ENCODE measurements at places on chromosomes 1 and 21.

DNA sequence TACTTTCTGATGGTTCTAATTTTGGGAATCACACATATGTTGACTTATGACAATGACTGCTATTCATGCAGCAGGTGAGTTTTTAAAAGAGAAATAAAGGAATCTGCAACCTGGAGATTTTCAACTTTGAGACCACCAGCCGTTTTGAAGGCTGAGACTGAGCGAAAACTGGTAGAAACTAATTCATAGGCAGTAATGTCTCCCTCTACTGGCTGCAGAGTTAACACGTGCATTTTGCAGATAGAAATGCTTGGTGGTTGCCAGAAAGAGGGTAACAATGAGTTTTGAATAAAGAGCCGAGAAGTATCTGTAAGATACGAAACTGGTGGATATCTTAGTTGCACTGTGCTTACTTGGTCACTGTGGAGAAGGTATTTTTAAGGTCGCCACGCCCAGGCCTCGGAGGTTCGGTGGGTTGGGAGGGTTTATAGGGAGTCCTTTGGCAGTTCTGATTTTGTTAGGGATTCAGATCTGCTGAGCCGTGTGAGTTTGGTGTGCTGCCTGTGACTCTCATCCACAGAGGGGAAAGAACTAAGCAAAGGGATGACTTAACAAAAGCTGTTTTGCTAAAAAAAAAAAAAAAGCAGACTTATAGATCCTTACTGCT is 83.0 kb downstream of the RYR2 start:
- no peak for DNase-seq

GRCh38 chr1:150249936-150250335 is 7.6 kb upstream of the CA14 start:
- DNase-seq = no peak

- DNase-seq = no peak
Measured at GRCh38 chr1:110341872-110342331, 2.7 kb downstream of the RBM15 start.

DNA sequence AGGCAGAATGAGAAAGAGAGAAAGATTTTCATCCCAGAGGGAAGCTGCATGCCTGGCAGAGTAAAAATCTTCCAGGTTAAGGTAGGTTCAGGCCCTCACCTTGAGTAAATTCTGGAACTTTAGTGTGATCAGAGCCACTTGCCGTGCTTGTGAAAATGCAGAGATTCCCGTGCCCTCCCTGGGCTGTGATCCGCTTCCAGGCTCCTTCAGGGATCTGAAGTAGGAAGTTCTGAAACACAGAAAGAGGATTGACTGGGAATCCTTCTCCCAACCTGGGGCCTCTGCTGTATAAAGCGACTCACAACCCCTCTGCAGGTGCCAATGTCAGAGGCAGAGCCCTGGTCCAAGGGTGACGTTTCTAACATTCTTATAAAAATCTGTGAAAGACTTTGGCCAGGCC is 26.6 kb downstream of the NUAK2 start:
- no peak for DNase-seq

- no peak for DNase-seq
Measured at GRCh38 chr1:30169269-30169668, 554.1 kb downstream of the MATN1 start.

- no peak for DNase-seq
Measured at GRCh38 chr1:7250176-7250575, 464.9 kb downstream of the CAMTA1 start.

- DNase-seq = no peak
Measured at GRCh38 chr1:9146156-9146555, 17.3 kb upstream of the GPR157 start.

- no peak for DNase-seq
Measured at GRCh38 chr1:234734869-234735268, 124.9 kb upstream of the IRF2BP2 start.

GRCh38 chr1:4109628-4109940 is 209.5 kb upstream of the C1orf174 start:
- DNase-seq = no peak

DNA sequence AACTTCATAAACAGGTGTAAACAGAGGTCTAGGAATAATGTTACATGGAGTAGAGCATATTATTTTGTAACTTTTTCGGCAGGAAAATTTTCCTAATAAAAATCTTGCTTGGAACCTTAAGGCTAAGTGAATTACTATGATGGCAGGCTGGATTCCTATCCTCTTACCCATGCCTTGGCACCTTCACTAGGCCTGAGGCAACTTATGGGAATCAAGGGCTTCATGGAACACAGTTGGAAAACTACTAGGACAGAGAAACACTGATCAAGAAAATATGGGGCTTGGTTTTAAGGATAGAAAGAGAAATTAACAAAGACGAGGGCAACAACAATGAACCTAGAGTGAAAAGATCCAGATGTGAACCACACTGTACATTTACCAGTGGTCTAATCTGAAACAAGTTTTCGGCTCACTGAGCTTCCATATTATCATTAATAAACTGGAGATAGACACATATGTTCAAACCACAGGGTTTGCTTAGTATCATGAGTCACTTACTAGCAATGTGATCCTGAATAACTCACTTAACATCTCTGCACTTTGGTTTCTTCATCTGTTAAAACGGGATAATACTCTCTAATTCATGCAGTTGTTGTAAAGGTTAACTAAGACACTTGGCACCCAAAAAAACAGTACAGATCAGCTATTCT is 68.5 kb downstream of the GPATCH2 start:
- peak; percentile 75 for DNase-seq

DNA sequence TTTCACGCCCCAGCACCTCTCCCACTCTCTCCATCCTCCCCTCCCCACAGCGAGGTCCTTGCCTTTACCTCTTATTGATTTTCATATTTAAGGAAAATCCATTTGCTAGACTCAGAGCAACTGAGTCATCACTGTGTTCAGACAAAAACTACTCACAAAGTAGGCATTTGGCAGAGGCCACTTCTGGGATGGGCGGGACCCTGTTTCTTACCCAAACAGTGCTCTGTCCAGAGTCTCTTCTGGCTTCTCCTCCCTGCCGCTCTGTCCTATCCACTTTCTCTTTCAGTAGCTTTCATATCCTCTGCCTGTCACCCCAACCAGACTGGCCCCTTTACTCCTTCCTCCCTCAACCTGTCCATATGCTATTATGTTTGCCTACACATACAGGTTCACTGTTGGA is 2.4 kb upstream of the NAV1 start:
- peak; percentile 78 for DNase-seq

GRCh38 chr1:32197837-32198236 is 2.6 kb upstream of the CCDC28B start:
- no peak for DNase-seq

DNA sequence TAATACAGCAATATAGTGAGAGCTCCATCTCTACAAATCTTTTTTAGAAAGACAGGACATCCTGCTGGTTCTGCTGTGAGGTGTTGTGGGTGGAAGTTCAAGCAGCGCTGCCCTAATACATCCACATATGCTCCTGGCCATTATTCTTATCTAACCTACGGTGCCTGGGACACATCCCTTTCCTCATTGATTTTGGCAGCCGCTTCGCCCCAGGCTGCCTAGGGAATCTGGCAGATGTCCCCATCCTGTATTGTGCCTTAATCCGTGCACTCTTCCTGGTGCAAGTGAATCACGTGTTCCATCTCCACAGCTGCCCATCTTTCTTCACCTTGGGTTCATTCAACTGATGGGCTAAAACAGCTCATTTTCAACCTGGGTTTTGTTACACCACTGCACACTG is 3.1 kb upstream of the UBE2G2 start:
- no peak for DNase-seq

DNA sequence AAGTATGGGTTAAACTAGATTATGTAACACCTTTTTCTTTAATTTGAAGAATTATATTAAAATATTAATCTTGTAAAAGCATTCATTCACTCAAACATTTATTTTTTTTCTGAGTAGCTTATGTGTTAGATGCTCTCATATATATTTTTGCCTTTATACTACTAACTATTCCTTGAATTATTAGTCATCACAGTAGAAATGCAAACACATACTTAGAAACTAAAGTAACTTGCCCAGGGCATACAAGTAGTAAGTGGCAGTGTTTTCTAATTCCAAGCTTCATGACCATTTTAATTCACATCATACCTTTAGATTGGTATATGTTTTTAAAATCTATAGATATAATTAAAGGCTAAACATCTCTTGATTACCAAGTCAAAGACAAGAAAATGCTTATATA is 1271.0 kb downstream of the BRINP3 start:
- DNase-seq = no peak

GRCh38 chr21:43305811-43306311 is 121.1 kb downstream of the SIK1 start:
- DNase-seq = no peak

GRCh38 chr1:228986093-228986904 is 251.0 kb downstream of the RHOU start:
- no peak for DNase-seq

DNA sequence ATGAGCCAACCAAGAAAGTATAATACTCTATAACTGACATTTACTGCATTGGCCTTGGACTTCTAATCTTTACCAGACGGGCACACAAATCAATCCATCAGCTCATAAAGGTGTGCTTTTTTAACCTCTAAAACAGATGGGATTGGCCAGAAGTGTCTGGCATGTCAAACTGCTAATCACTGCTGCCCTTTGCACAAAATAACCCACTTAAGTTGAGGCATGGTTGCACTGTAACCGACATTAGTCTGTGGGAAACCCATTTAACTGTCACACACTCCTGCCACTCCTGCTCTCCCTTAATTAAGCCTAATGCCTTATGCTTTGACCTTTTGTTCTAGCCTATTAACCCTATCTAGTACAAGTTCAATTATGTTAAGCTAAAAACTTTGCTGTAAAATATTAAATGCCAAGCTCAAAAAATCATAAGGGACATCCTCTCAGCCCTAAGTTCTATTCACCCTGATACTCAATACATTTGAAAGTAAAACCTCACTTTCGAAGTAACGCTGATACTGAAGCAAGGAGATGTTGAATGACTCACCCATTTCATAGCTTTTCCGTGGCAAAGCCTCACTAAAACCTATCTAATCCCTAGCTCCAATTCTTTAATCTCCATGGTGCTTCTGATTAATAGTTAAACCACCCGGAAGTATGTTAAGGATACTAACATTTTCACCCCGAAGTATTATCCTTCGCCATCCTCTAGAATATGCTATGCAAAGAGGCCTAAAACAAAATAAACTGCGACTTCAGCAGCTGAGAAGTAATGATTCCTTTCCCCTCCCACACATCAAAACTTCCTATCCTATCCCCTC is 12.9 kb downstream of the NRIP1 start:
- DNase-seq = no peak

DNA sequence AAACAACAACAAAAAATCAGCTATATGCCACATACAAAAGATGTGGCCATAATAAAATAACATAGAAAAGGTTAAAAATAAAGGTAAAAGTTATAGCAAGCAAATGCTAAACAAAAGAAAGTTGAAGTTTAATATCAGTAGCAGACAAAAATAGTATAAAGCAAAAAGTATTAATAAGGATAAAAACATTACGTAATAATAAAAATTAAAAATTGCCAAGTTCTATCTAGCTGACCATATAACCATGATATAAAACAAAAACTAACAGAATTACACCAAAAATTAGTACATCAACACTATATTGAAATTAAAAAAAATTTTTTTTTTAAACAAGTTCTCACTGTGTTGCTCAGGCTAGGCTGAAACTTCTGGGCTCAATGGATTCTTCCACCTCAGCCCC is 15.5 kb upstream of the SMG7 start:
- DNase-seq = no peak

Data from mammary epithelial cell (primary cell).